ENCODE measurements at places on chromosomes 13 and 19.
A peak's percentile ranks its signal among the peaks of the same experiment; 100 is the strongest.

- no peak for DNase-seq
These were observed 8.5 kb upstream of the PROZ start for GRCh38 chr13:113149711-113150549.

GRCh38 chr19:51002542-51003311 is 1.3 kb upstream of the KLK8 start:
- DNase-seq: no peak

DNA sequence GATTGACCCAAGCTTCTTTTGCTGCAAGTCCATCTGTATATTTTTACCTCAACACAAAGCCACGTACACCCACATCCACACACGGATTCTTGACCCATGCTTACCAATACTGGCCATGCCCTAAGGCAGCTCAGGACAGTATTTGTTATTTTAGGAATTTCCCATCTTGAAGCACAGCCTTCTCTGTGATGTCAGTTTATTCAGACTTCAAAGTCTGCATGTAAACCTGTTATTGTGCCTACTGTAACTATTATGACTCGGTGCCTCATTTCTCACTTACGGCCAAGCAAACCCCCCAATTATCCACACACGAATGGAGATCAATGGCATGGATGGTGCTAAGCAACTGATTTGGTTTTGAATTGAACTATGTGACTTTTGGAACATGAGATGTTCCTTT is 17.5 kb downstream of the CLDN10 start:
- DNase-seq: no peak

DNA sequence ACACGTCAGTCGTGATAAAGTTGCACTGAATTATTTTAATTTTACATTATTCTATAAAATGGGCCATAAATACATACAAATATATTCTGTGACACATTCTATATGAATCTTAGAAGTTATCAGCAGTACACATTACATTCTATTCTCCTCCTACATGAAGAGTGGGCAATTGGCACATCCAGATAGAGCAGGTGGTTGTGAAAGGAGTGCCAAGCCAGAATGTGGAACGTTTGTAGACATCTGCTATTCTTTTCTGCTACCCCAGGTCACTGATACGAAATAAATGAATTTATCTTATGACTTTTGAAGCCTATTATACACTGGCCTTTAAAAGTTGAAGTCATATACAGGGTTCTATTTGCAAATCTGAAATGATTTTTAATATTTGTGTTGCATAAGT is 373.2 kb downstream of the PCDH17 start:
- DNase-seq: no peak

DNA sequence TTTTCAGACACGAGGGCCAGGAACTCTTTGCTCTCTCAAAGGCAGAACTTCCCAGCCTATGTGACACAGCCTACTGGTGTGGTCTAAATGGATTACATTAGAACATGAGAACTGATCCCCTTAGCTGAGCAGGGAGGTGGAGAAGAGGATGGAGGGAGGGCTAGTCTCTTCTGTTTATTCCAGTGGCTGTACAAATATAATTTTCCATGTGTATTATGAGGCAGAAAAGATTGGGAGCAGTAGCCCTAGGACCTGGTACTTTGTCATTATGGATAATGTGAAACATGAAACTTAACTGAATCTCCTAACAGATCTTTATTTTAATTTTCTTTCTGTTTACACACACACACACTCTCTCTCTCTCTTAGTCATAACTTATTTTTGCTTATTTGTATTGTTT is 82.1 kb downstream of the WDFY2 start:
- DNase-seq: no peak

GRCh38 chr19:53389978-53390377 is 5.0 kb upstream of the ZNF765 start:
- DNase-seq: no peak

DNA sequence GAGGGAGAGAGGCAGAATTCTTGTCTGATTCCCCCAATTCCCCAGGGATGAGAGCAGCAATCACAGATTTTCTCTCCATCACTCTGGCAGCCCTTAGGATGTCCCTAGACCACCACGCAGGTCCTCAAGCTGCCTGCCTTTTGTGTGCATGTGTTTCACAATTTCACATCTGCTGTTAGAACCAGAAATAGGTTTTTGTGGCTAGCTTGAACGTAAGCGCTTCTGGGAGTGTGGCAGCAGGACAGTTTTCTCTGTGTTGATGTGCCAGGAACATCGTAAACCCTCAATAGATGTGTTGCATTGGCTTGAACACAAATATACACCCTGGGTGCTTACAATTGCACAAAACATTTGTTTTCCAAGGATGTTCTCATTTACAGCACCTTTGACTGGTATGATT is 78.8 kb upstream of the TMTC4 start:
- DNase-seq: no peak

- DNase-seq: no peak
These were observed 4.0 kb upstream of the TGFB1 start for GRCh38 chr19:41357746-41358145.

GRCh38 chr19:2034729-2035589 is 16.1 kb downstream of the MKNK2 start:
- peak; percentile 65 for DNase-seq

DNA sequence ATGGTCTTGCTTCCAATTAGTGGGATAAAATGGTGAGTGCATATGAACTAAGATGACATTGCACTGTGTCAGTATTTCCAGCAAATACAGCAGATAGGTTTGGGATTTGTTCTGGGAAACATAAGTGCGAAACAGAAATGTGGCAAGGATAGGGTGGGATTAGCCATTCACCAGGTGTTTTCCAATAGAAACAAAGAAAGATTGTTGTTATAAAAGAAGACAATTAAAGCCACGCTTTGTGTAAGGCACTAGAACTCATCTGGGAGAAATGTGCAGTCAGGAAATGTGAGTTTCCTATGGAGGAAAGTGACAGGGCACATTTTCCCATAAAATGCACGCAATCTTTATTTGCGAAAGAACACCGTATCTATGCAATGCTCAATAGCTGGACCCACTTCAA is 1547.8 kb downstream of the EFNB2 start:
- DNase-seq: no peak

- DNase-seq: no peak
These were observed 3.7 kb upstream of the CSNK1A1L start for GRCh38 chr13:37109051-37109678.

DNA sequence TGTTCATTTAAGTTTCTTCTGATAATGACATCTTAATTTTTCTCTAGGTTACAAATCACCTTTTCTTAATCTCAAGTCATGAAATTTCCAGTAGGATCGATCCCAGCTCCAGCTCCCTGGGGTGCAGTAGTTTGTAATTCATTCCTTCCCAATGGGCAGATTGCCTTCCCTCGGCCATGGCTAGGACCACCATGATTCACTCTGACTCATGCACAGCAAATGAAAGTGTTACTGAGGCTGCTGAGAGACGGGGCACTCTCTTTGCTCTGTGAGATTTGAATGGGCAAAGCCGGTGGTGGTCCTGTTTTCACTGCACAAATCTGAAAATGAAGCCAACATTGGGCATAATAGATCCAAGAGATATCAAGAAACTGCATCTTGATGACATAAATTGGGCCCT is 202.8 kb upstream of the IRS2 start:
- DNase-seq: no peak

DNA sequence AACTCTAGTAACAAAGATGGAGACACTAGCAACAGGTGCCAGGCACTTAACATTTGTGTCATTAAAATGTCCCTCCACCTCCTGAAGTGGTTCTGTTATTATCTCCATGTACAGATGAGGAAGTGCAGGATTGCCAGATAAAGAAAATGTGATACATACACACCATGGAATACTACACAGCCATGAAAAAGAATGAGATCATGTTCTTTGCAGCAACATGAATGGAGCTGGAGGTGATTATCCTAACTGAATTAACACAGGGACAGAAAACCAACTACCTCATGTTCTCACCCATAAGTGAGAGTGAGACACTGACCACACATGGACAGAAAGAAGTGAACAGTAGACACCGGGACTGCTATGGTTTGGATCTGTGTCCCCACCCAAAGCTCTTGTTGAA is 60.5 kb downstream of the ZNF557 start:
- no peak for DNase-seq

DNA sequence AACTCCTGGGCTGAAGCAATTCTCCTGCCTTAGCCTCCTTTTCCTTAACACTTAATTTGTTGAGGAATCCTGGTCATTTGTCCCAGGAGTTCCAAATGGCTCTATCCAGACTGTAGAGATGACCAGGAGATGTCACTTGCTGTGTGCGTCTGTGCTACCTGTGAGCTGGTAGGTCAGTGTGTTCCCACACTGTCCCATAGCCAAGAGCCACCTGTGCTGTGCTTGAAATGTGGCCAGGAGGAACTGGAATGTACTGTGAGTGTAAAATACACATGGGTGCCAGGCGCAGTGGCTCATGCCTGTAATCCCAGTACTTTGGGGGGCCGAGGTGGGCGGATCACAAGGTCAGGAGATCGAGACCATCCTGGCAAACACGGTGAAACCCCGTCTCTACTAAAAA is 29.4 kb upstream of the KDM4B start:
- no peak for DNase-seq

- DNase-seq: no peak
These were observed 315.8 kb downstream of the TEX29 start for GRCh38 chr13:111636271-111636670.

DNA sequence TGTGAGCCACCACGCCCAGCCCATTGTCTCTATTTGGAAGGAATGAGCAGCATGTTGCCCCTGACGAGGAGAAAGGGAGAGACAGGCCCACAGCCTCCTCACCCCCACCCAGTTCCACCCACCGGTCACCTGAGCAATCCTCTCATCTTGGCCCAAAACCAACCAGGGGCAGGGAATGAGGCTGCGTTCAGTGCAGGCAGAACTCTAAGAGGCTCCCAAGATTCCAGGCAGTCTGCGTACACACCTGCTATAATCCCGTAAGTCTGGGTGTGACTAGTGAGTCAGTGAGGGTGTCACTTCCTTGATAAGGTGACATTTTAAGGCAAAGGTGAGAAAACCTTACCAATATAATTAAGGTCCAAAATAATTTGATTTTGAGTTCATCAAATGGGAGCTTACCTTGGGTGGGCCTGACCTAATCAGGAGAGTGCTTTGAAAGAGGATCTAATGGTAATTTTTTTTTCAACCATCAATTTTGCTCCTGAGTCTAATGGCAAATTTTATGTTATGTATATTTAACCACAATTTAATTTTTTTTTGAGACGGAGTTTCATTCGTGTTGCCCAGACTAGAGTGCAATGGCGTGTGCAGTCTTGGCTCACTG is 26.9 kb upstream of the KLF2 start:
- no peak for DNase-seq

DNA sequence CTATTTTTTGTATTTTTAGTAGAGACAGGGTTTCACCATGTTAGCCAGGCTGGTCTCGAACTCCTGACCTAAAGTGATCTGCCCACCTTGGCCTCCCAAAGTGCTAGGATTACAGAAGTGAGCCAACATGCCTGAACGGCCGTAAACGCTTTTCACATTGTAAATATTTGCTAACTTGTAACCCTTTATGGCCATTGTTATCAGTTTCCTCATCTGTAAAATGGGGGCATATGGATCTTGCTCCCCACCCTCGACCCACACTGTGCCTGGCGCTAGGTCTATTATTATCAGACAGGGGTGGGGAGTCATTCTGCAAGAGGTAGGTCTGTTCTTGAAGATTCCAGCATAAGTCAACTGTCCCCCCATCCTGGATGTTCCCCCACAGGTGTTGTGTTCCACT is 11.9 kb downstream of the NCAN start:
- DNase-seq: no peak

GRCh38 chr13:111608556-111608955 is 288.1 kb downstream of the TEX29 start:
- no peak for DNase-seq

DNA sequence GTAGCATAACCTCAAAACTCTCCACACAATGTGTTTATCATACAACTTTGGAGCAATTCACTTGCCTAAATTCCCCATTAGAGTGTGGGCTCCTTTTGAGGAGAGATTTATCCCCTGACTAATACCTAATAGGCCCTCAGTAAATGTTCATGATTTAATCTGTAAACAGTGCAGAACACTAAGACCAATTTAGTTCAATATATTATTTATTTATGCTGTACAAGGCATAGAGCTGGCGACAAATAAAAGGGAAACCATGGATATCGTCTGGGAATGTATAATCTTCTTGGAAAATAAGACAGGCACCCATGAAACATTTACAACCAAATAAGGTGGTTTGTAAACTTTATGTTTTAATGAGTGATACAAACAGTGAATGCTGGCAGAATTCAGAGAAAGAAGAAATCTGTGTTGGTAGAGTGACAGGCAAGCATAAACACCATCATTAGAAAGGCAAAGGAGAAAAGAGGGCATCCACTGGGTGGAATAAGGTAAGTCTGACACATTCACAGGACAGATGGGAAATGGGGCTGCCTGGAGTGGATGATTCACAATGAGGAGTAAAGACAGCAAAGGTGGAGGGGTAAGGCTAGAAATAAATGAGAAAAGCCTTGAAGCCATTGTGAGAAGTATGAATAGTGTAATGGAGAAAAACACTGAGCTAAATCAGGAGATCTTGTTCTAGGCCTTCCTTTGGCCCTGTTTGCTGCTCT is 106.1 kb upstream of the MIR17HG start:
- no peak for DNase-seq

DNA sequence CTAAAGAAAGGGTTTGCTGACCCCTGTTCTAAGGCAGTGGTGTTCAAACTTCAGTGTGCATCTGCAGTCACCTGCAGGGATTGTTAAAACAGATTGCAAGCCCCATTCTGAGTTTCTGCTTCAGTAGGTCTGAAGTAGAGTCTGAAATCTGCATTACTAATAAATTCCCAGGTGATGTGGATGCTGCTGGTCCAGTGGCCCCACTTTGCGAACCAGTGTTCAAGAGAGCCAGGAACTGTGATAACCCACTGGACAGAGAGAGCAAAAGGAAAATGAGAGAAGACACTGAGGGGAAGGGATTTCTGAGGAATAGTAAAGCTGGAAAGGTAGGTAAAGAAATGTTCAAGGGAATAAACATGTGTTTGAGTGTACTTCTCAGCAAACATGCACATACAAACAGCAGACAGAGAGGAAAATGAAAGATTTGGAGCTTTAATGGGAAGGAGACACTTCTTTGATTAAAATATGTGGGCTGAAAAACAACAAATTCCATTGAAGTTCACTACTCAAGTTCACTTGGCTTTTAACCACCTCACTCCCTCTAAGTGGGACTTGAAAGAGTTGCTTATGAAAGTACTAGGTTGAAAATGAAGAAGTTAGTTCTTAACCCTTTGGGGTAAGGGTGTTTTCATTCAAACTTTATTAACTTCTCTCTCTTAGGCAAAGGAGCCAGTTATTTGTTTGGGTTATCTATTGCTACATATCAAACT is 26.4 kb upstream of the FAM216B start:
- DNase-seq: no peak
